ENCODE measurements at places on chromosomes 6 and 20. TPM values are rescaled to one million over a fixed set of nuclear protein-coding genes. Genes with fewer than 3 reads are reported as not detected.

ZNF831 gene
- total RNA-seq, result not detected

IRF4 gene
- not detected for total RNA-seq

- no peak for DNase-seq
These were observed 461.9 kb downstream of the GJA1 start for GRCh38 chr6:121897337-121897760.

- no peak for DNase-seq
These were observed 22.3 kb downstream of the FOXA2 start for GRCh38 chr20:22561965-22562577.

GRCh38 chr6:51398064-51398705 lies 579.5 kb downstream of the TFAP2B start:
- no peak for DNase-seq

- DNase-seq, result no peak
These were observed 8.5 kb upstream of the SOD2 start for GRCh38 chr6:159701413-159701999.

GRCh38 chr6:7758456-7758855 lies 32.6 kb downstream of the BMP6 start:
- no peak for DNase-seq

GRCh38 chr20:35726842-35727711 lies 15.0 kb downstream of the RBM39 start:
- peak; percentile 39 for DNase-seq

- DNase-seq, result peak; percentile 83
These were observed 21.3 kb upstream of the HFE start for GRCh38 chr6:26065952-26066380.

GRCh38 chr20:51696304-51697071 lies 71.7 kb downstream of the ATP9A start:
- DNase-seq, result no peak

All from Caco-2 (cell line).